ENCODE measurements at places on chromosomes 16 and 17. TPM values are rescaled to one million over a fixed set of nuclear protein-coding genes. Genes with fewer than 3 reads are reported as not detected.

DNA sequence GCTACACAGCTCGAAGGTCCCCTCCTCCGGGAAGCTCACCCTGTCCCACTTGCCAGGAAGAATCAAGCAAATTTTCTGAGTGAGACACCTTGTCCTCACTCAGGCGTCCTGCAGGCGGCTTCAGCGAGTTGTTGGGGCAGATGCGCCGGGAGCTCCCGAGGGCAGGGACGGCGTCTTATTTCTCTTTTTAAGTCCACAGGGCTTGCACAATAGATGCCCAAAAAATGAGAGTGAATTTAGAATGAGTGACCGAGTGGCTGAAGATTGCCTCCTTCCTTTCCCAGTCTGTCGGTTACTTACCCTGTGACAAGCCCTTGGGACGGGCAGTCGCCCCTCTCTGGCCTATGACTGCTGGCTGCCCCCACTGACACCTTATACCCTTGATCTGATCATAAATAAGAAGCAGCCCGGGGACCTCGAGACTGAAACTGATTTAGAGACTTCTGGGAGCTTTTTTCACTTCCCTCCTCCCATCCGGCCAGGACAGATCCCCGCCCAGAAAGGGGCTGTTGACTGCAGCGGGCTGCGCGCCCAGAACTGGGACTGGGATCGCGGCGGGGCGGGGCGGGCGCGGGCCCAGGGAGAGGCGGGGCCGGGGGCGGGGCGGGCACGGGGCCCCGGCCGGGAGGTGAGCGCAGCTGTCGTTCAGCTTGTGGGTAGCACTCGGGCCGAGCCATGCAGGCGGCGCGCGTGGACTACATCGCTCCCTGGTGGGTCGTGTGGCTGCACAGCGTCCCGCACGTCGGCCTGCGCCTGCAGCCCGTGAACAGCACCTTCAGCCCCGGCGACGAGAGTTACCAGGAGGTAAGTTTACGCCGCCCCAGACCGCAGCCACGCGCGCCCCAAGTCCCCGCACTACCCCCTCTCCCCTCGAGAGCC, at the start of gene TTYH2:
Gene TTYH2, plus strand, starts transcription at position 659 of the 879 bp plus-strand sequence. Its CDS starts 17 bp downstream, at position 676.
- peak; percentile 96 for DNase-seq

Gene MFAP4
- 171 TPM for total RNA-seq

Gene TBC1D3H
- total RNA-seq = 1.4 TPM

- DNase-seq = peak; percentile 39
These were observed 191.1 kb upstream of the CIBAR2 start for GRCh38 chr16:85303354-85303883.

- DNase-seq = no peak
These were observed 666.9 kb upstream of the SOX9 start for GRCh38 chr17:71453876-71454422.

DNA sequence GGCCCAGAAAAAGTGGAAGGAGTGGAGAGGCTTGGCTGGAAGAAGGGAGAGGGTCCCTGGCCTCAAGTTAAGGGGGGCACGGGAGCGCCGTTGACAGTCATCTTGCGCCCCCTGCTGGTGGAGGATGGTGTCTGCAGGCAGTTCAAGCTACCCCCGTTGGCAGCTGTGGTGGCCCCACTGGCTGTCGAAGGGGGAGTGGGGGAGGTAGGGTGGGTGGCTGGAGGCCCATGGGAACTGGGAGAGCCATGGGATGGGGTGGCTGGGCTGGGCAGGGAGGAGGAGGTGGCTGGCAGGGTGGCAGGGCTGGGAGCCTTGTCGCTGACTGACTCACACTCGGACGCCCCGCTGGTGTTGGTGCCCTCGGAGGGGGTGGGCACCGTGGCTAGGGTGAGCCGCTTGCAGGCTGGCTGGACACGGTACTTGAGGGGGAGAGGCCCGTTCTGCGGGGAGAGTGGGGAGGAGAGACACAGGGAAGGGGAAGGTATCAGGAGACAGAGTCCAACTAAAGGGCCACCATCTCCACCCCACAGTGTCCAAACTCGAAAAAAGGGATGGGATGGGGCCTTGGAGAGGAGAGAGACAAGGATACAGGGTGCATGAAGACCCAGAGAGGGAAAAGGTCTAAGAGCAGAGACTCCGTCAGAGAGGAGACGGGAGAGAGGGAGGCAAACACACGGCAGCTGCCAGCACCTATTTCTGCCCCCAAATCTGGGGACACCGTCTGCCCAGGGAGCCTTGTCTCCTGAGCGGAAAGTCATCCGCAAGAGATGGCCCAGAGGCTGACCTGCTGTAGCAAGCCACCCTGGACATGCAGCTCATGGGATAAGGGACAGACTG, 5.2 kb downstream of the CISD3 start:
- no peak for DNase-seq

DNA sequence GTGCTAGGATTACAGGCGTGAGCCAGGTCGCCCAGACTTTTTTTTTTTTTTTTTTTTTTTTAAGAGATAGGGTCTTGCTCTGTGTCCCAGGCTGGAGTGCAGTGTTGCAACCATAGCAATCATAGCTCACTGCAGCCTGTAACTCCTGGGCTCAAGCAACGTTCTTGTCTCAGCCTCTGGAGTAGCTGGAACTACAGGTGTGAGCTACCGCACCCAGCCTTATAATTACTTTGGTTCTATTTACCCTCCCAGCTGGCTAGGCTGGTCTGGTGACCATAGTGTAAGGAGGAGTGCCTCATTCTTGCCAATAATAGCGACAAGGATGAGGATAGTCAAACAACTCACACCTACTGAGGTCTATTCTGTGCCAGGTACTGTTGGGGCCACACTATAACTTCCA, 39.6 kb upstream of the USP7 start:
- DNase-seq = no peak

GRCh38 chr17:42679492-42680330, 1.9 kb downstream of the CCR10 start:
- DNase-seq = peak; percentile 80

DNA sequence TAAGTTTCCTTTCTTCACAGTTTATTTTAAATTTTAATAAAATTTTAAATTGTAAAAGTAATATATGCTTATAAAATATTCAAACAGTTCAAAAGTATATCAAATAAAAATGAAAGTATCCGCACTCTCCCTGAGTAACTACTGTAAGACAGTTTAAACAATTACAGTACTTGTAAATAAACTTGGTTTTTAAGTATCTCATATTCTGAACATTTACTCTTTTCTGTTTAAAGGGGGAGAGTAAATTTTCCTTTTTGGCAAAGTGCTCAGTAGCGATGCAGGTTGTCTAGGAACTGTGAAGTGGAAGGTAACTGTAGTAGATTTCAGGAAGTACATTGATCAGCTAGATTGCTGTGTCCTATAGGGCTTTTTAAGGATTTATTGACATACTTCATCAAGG, 28.8 kb downstream of the AATF start:
- no peak for DNase-seq

DNA sequence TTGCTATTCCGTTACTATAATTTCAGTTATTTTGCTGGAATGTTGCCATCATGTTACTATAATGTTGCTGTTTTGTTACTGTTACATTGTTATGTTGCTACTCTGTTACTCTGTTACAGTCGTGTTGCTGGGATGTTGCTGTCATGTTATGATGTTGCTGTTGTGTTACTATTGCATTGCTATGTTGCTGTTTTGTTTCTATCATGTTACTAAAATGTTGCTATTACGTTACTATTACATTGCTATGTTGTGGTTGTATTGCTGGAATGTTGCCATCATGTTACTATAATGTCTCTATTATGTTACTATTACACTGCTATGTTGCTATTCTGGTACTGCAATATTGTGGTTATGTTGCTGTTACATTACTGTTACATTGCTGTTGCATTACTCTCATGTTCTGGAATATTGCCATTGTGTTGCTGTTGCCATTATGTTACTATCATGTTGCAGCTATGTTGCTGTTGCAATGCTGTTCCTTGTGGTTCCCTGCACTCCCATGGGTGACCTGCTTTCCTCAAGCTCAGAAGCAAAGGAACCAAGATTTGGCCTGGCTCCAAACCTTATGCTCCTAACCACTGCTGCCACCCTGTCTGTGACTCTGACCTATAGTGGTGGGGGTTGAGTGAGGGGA, 64.4 kb downstream of the ABCC6 start:
- DNase-seq = no peak

DNA sequence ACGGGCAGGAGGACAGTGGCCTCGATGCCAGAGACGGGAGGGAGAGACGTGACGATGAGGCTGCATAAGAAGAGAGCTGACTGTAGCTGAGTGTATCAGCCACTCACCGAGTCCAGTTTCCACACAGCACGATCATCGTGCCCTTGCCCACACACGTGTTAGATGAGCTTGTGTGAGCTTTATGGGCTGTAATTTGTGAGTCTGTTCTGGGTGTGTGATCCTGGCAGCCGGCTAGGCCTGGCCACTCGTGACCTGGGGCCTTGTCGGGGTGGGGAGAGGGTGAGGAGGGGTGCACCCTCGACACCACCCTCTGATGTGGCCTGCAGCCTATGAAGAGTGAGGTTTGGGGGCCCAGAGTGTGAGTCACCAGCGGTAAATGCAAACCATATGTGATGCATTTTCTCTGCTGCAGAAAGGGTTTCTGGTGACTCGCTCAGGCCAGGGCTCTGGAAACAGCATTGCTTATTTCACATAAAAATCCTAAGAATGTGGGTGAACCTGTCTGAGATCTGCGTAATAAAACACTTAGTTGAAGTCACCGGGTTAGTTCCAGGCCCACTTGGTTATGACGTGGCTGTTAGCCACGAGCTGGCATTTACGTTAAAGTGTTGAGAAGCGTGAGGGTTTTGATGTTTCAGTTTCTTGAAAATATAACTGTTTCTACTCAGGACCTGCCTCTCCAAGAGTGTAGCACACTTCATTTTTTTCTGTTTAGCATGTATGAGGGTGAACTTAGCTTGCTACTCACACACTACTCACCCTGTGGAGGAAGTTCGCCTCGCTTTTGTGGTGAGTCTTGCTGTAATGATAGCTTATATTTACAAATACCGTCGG, 4.2 kb downstream of the METRNL start:
- peak; percentile 96 for DNase-seq

DNA sequence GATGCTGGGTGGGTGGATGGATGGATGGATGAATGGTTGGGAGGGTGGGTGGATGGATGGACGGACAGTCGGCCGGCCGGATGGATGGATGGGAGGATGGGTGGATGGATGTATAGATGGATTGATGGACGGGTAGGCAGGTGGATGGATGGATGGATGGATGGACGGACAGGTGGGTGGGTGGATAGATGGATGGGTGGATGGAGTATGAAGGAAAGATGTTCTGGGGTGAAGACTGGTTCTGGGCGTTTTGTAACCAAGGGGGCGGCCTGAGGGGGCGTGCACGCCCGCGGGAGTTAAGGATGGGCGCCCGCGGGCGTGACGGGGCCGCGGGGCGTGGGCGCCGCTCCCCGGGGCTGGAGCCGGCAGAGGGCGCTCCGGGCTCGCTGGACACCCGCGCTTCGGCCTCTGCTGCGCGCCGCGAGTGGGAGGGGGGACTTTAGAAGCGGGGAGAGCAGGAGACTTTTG, at the start of gene NECAB2:
Gene NECAB2, plus strand, starts transcription at position 407 of the 468 bp plus-strand sequence. CDS start 405 bp downstream, outside the sequence.
- DNase-seq = peak; percentile 25

GRCh38 chr17:4588391-4588790, 4.1 kb downstream of the SMTNL2 start:
- no peak for DNase-seq

DNA sequence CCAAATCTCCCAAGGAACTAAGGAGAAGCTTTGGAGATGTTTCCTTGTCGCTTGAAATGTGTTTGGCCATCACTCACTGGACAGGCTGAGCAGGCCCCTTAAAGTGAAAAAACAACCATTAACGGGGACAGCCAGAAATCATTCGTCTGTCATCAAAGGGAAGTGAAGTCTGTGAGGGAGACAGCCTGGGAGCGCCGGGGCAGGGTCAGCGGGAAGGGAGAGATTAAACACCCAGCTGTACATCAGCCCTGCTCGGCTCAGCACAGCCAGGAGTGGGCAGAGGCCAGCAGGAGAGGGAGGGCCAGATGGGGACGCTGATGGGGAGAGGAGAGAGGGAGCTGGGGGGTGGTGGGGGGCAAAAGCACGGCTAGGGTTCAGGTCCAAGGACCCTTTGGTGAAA, 105.1 kb downstream of the SDK2 start:
- peak; percentile 24 for DNase-seq

DNA sequence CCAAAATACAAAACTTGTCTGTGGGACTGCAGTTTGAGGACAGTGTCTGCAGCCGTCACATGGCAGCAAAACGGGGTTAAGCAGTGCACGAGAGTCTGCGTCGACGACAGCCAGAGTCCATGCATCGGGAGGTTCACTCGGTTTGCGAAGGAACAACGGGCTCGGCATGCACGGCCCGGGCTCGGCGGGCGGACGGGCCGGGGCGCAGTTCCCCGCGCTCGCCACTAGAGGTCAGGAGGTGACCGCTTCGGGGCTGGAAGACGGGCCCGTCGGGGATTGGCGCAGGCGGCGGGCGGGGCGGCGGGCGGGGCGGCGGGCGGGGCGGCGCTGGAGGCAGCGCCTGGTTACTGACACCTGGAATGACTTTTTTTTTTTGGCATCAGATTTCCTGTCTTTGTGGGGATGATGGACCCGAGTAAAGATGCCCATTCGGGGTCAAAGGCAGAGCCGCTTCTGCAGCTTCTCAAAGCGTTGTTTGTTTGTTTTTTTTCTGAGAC, 6.5 kb downstream of the SCGB1C2 start:
- peak; percentile 65 for DNase-seq

Gene LAT
- 0.72 TPM for total RNA-seq

Gene MLKL
- total RNA-seq = 20.5 TPM

GRCh38 chr16:57356547-57356946, 2.0 kb upstream of the CCL22 start:
- DNase-seq = no peak

Gene TCAP
- 0.24 TPM for total RNA-seq

GRCh38 chr16:67304020-67304419, 22.5 kb downstream of the KCTD19 start:
- DNase-seq = no peak

DNA sequence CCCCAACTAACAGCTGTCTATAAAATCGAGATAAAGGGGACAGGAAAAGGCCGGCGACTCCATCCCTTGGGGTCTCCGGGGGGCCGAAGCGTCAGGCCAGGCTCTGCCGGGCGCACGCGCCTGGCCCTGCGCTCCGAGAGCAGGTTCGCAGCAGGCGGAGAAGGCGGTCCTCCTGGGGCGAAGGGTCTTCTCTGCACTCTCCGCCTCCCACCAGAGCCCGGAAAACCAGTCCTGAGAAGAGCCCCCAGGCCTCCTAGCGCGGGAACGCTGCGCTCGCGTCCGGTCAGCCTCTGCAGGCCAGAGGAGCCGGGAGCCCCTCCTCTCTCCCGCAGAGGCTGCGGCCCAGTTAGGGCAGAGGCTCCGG, 5.1 kb downstream of the FOXF1 start:
- no peak for DNase-seq

Gene GID4
- 5.5 TPM for total RNA-seq

- DNase-seq = no peak
These were observed 334.1 kb downstream of the CDH13 start for GRCh38 chr16:82960918-82961317.
